Activated CD4-positive, alpha-beta T cell treated with anti-CD3 and anti-CD28 coated beads for 36 hours (primary cell): ENCODE measurements at places on chromosomes 7 and 10. TPM values are rescaled to one million over a fixed set of nuclear protein-coding genes. Genes with fewer than 3 reads are reported as not detected.

DNA sequence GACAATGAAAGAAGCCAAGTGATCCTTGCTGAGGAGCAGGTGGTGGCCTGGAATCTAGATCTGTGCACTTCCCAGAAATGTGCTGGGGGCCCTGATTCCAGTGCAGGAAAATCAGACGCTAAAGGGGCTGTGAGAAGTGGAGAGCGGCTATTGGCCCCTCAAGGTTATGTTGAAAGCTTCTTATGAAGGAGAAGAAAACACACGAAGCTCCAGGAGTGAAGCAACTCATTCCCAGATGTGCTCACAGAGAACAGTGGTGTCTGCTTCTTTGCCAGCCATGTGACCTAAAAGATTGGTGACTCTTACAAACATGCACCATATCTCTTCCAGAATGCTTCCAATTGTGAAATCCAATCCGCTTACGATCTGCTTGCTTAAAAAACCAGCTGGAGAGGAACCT, 679.3 kb upstream of the IGFBP3 start:
- DNase-seq: no peak

GRCh38 chr10:78045237-78045636, 11.6 kb downstream of the RPS24 start:
- peak; percentile 60 for DNase-seq

The CYP2C9 gene
- not detected for total RNA-seq

The FZD8 gene
- 0.18 TPM for total RNA-seq
